ENCODE measurements at places on chromosomes 3 and 15.

DNA sequence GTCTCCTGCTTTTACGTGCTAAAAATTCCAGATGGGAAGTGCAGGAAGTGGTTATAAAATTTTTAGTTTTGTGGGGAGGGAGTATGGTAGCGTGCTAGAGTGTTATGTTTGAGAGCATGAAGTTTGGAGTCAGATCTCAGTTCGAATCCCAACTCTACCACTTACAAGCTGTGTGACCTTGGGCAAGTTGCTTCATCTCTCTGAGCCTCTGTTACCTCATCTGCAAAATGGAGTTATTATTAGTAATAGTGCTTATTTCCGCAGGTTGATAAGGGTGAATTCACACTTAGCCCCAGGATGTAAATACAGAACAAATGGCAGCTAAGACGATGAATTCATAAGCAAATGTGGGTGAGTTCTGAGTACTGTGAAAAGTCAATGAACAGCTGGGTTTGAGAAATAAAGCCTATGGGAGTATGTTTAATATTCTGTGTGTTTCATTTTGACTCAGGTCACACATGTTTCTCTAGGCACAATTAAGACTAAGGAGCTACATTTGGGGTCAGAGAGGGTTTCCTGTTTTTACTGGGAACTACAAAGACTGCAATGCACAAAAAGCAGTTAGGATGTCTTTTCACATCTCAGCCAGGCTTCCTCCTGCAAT, 73.1 kb upstream of the FEZF2 start:
- DNase-seq: no peak

- DNase-seq: no peak
Measured at GRCh38 chr15:78211189-78211921, 23.0 kb downstream of the ACSBG1 start.

DNA sequence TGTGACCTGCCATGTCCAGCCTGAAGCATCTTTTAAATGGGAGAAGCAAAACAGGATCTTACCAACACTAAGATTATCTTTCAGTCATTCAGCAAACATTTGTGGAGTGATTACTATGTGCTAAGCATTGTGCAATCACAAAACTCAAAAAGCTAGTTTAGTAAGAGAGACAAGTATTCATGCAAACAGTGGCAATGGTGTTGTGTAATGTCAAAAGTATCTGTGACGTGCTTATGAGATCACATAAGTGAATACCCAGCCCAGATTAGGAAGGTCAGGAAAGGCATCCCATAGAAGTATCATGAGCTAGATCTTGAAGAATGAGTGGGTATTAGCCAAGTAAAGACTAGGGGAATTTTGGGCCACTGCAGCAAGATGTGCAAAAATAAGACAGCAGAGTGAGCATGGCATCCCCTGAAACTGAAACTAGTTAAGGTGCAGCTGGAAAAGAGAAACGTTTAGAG, 32.1 kb downstream of the SEC62 start:
- no peak for DNase-seq

DNA sequence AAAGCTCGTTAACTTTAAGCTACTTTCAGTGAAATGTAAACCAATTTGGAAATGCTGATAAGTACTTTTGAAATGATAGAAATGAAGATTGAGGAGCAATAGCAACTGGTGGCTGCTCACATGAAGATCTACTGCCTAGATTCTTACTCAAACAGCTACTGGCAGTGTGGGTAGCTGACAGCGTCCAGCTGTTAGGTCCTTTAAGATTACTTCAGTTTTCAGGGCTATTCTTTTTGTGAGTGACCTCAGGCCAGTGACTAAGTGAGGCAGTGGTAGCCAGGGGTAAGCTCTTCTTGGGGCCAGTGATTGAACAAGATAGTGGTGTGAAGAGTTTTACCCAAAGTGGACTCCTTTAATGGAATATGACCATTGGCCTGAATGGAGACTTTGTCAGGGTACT, 41.3 kb downstream of the NECTIN3 start:
- DNase-seq: no peak

- no peak for DNase-seq
Measured at GRCh38 chr15:93152951-93153350, 63.9 kb upstream of the RGMA start.

DNA sequence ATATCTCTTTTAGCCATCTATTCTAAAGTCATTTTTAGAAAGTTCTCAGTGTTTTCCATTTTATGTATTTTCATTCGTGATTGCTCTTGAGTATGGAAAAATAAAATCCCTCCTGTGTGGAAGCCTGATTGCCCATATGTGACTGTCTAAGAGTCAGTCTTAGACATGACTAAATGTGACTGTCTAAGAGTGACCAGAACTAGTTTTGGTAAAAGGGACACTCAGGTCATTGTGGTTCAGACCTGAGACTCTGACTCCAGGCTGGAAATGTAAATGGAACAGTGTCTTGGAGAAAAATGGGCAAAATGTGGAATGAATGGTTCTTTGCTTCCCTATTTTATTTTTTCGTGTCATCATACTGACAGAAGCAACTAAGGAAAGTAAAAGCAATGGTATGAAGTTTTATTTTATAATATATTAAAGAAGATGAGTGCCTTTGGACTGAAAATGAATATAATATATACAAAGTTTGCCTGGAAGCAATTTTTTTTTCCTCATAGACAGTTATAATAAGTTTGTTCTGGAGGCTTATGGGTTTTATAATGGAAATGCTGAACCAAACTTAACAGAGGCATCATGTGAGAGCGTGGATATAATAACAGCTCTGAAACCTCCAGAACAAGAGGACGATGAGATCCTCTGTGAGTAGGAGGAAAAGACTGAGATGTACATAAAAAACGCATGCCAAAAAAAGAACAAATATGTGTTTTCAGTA, 264.4 kb downstream of the ZPLD1 start:
- DNase-seq: no peak

- DNase-seq: no peak
Measured at GRCh38 chr3:112007633-112008032, 8.9 kb downstream of the TAGLN3 start.

- DNase-seq: no peak
Measured at GRCh38 chr15:35698331-35698730, 152.4 kb upstream of the DPH6 start.

DNA sequence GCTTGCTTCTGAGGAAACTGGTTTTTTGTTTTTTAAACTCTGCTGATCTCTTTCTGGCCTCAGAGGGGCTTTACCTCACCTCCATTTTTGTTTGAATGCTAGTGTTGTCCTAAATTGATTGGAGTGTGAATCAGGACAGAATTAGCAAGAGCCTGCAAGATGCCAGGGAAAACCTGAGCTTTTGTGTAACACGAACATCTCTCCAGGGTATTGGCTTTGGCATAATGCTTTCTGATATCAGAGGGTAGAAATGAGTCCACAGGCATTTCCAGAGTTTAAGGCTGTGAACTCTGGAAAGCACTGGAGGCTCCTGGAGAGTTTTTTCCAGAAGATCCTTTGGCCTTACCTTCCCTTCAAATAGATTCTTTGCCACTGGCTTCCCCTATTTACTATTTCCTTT, 87.1 kb downstream of the WDR76 start:
- no peak for DNase-seq

DNA sequence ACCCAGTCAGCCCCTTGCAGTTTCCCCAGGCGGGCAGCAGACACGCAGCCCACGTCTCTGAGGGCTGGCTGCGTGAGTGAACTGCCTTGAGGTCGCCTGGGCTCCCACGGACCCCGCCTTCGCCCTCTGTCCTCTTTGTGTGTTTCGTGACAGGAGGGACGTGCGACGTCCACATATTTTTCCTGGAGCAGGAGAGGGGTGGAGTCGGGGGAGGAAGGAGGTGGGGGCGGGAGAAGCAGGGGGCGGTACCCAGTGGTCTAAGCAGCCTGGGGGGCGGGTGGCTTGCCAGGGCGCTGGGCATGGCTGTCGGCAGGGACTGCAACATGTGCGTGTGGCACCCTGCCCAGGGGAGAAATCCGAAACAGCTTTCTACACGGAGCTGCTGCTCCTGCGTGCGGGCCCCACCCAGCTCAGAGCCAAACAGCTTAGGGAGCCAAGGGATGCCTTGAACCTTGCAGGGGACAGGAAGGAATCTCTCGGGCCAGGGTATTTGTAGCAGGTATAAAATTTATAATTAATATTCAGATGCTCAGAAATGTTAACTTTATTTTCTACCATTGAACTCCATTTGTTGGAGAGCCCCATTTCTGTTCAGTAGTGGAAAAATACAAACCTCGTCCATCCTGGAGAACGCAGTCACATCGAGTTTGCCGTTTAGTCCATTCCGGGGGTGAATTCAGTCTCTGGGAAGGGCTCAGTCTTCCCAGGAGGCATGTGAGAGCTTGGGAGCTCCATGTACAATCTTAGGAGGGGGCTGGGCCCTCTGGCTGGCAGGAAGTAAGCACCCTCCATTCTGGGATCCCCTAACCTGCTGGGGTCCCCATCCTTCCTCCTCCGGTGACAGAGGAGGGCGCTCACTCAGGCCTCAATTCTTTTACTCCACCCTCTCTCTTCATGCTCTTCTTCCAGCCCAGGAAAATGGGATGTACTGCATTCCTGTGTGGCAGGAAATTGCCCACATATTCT, 79.1 kb upstream of the MEF2A start:
- DNase-seq: no peak
